ENCODE measurements at places on chromosomes 7 and 10.
A peak's percentile ranks its signal among the peaks of the same experiment; 100 is the strongest.

DNA sequence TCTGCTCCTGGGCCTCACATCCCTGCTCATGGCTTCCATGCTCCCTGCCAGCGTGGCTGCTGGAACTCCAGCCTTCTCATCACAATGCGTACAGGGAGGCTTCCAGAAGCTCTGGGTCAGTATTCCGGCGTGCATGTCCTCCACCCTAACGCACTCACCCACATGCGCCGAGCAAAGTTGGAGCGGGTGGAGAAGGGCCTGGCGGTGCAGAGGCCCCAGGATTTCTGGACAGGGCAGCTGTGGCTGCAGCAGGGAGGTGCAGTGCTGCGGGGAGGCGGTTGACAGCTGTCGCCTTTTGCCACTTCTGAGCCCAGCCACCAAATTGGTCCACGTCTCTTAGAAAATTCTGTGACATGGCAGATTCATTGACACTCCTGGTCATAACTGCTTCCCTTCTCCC lies 33.6 kb upstream of the FAM20C start:
- DNase-seq, result no peak

- no peak for DNase-seq
Observed at GRCh38 chr7:30671793-30672465, 10.3 kb downstream of the CRHR2 start.

GRCh38 chr10:35089611-35090161 lies 455 bp downstream of the CUL2 start:
- DNase-seq, result peak; percentile 37

DNA sequence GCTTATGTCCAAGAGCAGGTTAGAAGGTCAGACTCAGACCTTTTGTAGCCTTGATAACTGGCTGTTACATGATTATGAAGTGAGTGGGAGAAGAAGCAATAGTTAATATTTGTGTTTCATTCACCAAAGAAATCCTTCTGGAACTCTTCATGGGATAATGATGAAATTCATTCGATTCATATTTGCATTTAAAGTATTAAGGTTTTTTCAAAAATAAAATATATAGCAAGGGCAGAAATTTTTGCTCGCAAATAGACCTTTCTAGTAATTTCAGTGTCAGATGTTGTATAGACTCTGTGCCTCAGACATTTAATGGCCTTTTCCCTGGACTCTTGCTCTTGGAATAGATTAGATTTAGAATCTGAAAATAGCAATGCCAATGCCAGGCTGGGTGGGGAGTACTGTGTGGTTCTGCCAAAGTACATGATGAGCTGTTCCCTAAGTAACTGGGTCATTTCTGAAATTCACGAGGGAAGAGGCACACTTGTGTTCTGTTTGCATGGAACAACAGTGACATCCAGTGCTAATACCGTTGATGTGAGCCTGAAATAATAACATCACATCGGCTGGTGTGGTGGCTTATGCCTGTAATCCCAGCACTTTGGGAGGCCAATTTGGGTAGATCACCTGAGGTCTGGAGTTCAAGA lies 119.2 kb downstream of the MBL2 start:
- no peak for DNase-seq

- DNase-seq, result no peak
Observed at GRCh38 chr7:141238596-141239243, 164.9 kb downstream of the TMEM178B start.

GRCh38 chr7:72492461-72493065 lies 80.4 kb upstream of the CALN1 start:
- no peak for DNase-seq

Data from GM19239 (cell line).